Activated naive CD8-positive, alpha-beta T cell treated with anti-CD3 and anti-CD28 coated beads, Interleukin-2, amount 50 U/mL, for 24 hours (primary cell): ENCODE measurements at places on chromosomes 6 and 20.

DNA sequence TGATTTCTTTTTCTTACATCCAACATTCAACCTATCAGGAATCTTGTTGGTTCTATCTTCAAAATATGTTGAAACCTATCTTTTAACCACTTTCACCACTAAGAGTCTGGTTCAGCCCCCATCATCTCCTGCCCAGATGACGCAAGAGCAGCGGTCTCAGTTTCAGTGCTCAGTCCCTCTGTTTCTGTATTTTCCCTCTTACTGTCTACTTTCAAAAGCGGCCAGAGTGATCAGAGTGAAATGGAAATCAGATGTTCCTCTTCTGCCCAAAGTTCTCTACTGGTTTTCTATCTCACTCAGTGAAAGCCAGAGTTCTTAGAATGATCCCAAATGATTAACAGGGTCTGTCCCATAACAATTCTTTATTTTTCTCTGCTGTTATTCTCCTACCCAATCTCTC is 147.9 kb upstream of the PDE7B start:
- DNase-seq: peak; percentile 33

GRCh38 chr20:19019734-19020364 is 192.6 kb upstream of the SLC24A3 start:
- DNase-seq: no peak

- DNase-seq: peak; percentile 26
Observed at GRCh38 chr6:86856937-86857563, 80.3 kb upstream of the HTR1E start.

DNA sequence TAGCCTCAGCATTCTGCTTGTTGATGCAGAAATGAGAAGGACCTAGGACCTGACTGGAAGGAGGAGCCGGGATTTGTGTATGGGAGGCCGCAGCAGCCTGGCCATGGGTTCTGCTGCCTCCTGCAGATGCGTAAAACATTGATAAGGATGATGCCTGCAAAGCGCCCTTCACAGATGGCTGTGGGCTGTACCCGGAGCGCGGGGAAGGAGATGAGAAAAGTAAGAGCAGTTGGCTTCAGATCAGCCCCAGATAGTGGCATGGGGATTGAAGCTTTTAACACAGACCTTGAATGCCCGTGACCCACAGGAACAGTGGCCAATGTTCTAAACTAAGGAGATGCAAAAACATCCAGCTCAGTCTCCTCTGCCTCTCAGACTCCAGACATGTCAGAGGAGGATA is 136.4 kb upstream of the KCNG1 start:
- no peak for DNase-seq

- DNase-seq: no peak
Observed at GRCh38 chr6:106549521-106549920, 79.8 kb downstream of the RTN4IP1 start.

GRCh38 chr20:17579369-17580039 is 9.6 kb downstream of the DSTN start:
- no peak for DNase-seq

DNA sequence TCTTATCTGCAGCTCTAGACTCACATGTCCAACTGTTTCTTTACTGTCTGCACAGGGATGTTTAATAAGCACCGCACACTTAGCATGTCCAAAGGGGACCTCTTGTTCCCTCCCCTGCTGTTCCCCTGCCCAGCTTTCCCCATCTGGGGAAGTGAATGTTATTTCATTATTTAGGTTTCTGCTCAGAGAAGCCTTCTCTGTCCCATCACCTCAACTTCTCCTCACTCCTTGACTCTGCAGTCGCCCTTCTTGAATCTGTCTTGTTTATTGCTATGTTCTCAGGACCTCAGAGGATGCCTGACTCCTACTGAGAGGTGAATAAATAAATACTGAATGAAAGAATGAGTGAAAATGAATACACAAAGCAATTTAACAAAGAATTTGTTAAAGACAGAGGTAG is 121.0 kb downstream of the SASH1 start:
- DNase-seq: no peak

DNA sequence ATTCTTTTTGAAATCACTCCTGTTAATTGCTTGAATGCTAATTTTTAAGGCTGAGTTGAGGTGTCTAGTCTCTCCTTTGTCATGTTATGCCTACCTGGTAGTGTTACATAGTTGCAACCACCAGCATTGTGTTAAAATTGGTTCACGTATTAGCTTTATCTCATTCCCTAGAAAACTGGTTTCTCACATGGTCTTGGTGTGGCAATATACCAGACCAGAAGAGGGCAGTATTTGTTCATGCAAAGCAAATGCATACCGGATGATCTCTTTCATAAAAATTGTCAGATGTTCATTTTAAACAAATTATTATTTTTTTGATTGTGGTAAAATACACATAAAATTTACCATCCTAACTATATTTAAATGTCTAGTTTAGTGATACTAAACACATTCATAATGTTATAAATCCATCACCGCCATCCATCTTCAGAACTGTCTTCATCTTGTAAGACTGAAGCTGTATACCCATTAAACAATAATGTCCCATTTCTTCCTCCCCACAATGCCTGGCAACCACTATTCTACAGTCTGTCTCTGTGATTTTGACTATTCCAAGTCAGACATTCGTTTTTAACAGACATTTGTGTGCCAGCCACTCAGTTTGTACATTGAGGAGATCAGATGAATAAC is 92.8 kb downstream of the ATRN start:
- no peak for DNase-seq

DNA sequence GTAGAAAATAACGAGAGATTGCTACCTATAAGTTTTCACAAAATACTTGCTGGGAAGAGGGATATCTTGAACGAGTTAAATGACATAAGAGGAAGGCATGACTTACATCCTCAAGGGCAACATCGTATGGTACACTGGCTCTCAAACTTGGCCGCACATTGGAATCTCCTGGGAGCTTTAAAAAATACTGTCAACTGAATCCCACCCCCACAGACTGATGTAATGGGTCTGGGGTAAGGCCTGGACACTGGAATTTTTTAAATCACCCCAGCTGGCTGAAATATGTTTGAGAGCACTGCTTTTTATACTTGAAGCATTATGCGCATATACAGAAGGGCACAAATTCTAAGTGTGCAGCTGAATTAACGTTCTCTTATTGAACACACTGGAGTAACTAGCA is 8.0 kb upstream of the TSHZ2 start:
- DNase-seq: no peak

GRCh38 chr20:62860391-62860923 is 1.2 kb downstream of the TCFL5 start:
- DNase-seq: no peak

DNA sequence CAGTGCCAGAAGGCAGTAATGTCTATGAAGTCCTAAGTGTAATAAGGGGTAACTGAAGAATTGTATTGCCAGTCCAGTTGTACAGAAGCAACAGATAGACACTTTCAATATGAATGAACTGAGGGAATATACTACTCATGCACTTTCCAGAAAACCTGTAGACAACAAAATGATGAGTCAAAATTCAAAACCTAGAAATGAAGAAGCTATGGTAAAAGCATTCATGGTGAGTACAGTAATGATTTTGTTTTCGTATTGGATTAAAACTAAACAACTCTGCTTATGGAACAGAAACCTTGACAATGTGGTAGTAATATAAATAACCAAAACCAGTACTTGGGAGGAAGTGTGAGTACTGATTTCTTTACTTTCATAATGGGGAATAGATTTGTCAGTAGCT is 35.0 kb downstream of the ARMC2 start:
- DNase-seq: no peak

DNA sequence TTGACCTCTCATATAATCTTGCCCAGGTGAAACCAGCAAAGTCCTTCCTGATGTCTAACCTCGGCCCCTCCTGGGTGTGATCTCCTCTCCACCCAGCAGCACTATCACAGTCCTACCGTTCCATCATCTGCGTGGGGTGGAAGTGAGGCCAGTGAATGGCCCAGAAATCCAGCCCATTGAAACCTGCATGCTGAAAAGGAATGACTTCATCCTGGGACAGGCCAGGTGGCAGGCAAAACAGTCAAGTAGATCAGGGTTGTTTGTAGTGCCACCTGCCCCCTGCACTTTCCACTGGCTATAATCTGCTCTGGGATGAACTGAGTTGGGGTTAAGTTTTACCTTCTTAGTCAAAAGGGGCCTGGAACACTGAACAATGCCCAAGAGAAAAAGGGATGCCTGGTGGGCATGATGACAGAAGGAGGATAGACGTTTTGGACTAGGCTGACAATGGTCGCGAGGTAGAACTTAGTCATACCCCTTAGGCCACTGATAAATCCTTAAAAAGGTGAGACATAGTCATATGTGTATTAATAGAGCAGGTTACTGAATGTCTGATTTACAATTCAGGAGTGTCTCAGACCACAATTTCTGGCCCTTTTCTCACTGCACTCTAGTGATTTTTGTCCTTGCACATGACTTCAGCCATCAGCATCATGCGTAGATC is 8.1 kb upstream of the HSP90AB1 start:
- no peak for DNase-seq

DNA sequence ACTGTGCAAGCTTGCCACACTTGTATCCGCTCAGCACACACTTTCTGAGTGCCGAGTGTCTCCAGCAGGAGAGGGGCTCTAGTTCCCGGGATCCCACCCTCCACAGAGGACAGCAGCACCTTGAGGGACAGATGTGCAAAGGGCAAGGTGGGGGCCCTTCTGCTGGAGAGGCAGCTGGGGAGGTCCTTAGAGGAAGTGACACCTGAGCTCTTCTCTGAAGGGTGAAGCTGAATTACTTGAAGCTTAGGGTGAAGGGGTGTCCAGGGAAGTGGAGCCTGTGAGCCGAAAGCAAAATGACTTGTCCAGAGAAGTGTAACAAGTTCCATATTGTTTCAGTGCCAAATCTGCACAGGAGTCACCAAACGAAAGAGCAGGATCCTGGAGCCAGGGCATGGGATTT is 136.3 kb upstream of the DUSP22 start:
- no peak for DNase-seq

GRCh38 chr20:37389241-37389747 is 43.4 kb downstream of the SRC start:
- DNase-seq: no peak

GRCh38 chr20:24744747-24745146 is 204.3 kb upstream of the CST7 start:
- DNase-seq: no peak

- no peak for DNase-seq
Observed at GRCh38 chr6:1482381-1483166, 93.2 kb downstream of the FOXF2 start.

GRCh38 chr20:61599061-61599531 is 347.0 kb downstream of the CDH4 start:
- DNase-seq: no peak

GRCh38 chr6:121436274-121436857 is 920 bp downstream of the GJA1 start:
- no peak for DNase-seq

- DNase-seq: no peak
Observed at GRCh38 chr6:130105996-130106704, 87.8 kb downstream of the L3MBTL3 start.

GRCh38 chr6:84417260-84417659 is 189.8 kb upstream of the CEP162 start:
- DNase-seq: no peak

- DNase-seq: no peak
Observed at GRCh38 chr20:3101251-3101650, 16.7 kb upstream of the AVP start.

GRCh38 chr20:50520222-50520880 is 10.2 kb downstream of the PTPN1 start:
- peak; percentile 39 for DNase-seq

DNA sequence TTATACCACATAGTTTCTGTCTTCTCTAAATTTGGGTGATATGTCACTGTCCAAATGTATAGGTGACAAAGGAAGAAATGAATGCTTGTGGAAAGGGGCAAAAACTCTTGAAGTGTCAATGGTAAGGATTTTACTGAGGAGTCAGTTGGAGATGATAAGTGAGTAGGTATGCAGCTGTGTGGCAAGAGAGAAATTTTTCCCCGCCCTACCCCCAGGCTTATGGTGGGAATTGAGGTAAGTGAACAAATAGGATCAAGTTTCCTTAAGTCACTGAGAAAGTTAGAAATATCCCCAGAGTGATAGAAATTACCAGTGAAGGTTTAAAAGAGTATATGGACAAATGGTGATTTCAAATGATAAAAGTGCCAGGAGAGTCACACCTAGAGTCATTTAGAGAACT is 11.8 kb downstream of the DSE start:
- no peak for DNase-seq

GRCh38 chr6:52233975-52234823 is 10.1 kb downstream of the IL17F start:
- peak; percentile 41 for DNase-seq

GRCh38 chr6:82144852-82145340 is 102.6 kb downstream of the IBTK start:
- no peak for DNase-seq

DNA sequence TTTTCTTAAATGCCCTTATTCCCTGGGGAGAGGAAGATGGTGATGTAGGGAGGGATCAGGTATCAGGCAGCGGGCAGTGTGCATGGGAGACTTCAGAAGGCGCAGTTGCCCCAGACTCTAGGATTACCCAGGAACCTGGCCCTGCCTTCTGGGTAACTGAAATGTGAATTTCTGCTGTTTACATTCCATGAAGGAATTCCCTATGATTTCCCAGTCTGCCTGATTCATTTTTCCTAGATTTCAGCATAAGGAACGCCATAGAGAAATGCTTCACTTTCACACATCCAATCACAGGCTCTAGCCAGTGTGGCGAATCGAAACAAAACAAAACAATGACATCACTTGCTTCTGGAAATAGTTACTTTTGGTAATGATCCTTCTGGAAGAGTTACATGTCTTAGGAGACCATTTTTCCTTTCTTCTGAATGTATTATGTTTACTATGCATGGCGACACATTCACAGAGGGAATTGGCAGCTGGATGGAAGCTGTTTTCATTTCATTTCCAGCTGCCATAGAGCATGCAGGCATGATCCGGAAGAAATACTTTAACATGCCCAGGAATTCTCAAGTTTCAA is 33.3 kb downstream of the LRP11 start:
- no peak for DNase-seq

- DNase-seq: no peak
Observed at GRCh38 chr6:70864401-70864800, 92.5 kb downstream of the B3GAT2 start.

DNA sequence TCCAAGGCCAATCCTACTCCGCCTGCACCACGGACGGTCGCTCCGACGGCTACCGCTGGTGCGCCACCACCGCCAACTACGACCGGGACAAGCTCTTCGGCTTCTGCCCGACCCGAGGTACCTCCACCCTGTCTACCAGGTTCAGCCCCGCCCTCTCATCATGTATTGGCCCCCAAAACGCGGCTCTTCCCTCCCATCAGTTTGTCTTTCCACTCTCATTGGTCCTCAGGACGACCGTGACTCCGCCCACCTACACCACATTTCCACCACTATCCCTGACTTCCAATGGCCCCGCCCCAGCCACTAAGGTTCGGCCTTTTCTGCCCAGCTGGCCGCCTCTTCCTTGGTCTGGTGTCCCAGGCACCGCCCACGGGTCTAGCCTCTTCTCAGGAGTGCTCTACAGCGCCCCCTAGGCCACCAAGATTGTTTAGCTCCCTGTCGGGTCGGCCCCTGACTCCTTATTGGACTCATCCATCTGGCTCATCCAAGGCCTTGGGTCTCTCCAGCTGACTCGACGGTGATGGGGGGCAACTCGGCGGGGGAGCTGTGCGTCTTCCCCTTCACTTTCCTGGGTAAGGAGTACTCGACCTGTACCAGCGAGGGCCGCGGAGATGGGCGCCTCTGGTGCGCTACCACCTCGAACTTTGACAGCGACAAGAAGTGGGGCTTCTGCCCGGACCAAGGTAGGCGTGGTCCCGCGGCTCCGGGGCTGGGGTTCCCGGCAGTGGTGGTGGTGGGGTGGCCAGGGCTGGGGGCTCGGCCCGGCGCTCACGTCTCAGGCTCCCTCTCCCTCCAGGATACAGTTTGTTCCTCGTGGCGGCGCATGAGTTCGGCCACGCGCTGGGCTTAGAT is 3.1 kb downstream of the MMP9 start:
- peak; percentile 69 for DNase-seq

GRCh38 chr6:43376551-43376981 is 7.1 kb upstream of the ZNF318 start:
- DNase-seq: peak; percentile 34
